ENCODE measurements at places on chromosomes 3 and 15.

- no peak for DNase-seq
Measured at GRCh38 chr15:87639305-87640011, 617.1 kb downstream of the NTRK3 start.

DNA sequence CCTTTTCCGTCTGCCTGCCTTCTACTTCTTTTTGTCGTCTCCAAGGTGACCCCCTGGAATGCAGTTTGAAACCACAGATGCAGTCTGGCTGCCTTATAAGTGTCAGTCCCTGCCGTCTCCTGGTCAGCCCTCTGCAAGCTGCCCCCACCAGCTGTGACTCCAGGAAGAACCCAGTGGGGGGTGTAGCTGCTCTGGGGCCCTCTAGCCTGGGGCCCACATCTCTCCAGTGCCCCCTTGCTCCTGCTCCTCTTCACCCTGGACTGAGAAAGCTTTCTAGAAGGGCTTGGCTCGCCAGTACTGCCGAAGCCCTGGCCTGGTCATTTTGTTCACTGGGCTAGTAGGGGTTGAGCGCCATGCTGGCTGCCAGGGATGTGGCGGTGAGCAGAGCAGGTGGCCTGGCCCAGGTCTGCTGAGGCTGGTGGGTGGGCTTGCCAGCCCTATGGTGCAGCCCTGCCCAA, 21.3 kb downstream of the SYNM start:
- DNase-seq, result no peak

- no peak for DNase-seq
Measured at GRCh38 chr15:92159906-92160841, 233.5 kb upstream of the ST8SIA2 start.

GRCh38 chr15:50124631-50125030, 5.6 kb upstream of the ATP8B4 start:
- no peak for DNase-seq

DNA sequence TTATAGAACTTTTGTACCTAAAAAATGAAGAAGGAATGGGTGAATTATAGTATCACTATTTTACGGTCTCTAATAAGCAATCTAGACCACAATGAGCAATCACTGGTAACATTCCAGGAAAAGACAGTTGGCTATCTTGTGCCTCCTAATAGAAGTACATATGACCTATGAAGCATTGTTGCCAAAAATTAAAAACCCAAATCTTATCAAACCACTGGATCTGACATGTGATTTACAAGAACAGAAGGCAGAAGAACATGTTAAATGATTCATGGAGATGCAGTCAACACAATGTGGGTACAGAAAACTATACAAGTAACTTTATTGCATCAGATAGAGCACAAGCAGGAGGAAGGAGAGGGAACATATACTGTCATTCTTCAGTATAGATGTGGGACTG, 14.5 kb upstream of the HYKK start:
- DNase-seq, result peak; percentile 81
